Diencephalon (tissue), 1 donor: ENCODE measurements at places on chromosomes 5 and 9. TPM values are rescaled to one million over a fixed set of nuclear protein-coding genes. Genes with fewer than 3 reads are reported as not detected.

SLC46A2 gene
- total RNA-seq = not detected

LAMC3 gene
- 3.7 TPM for total RNA-seq

IL9 gene
- total RNA-seq = not detected

TMC1 gene
- 0.46 TPM for total RNA-seq

CDH9 gene
- total RNA-seq = 57.4 TPM

LPAR1 gene
- 25.8 TPM for total RNA-seq

SLC27A6 gene
- 4.6 TPM for total RNA-seq

LRRC70 gene
- 4.8 TPM for total RNA-seq

PCDHGC4 gene
- total RNA-seq = 91.6 TPM

PTGR1 gene
- total RNA-seq = 25.1 TPM

HACD4 gene
- 1.6 TPM for total RNA-seq
